NK-92 treated with Interleukin-12 subunit alpha and Interleukin-12 subunit beta, amount 100 ng/mL, for 24 hours (cell line): ENCODE measurements at places on chromosomes 6 and 20.

GRCh38 chr6:49849213-49849907, 17.0 kb downstream of the CRISP1 start:
- no peak for DNase-seq

- DNase-seq: no peak
Measured at GRCh38 chr6:39812853-39813533, 20.8 kb downstream of the DAAM2 start.

- DNase-seq: no peak
Measured at GRCh38 chr6:34717466-34717865, 20.9 kb upstream of the ILRUN start.

DNA sequence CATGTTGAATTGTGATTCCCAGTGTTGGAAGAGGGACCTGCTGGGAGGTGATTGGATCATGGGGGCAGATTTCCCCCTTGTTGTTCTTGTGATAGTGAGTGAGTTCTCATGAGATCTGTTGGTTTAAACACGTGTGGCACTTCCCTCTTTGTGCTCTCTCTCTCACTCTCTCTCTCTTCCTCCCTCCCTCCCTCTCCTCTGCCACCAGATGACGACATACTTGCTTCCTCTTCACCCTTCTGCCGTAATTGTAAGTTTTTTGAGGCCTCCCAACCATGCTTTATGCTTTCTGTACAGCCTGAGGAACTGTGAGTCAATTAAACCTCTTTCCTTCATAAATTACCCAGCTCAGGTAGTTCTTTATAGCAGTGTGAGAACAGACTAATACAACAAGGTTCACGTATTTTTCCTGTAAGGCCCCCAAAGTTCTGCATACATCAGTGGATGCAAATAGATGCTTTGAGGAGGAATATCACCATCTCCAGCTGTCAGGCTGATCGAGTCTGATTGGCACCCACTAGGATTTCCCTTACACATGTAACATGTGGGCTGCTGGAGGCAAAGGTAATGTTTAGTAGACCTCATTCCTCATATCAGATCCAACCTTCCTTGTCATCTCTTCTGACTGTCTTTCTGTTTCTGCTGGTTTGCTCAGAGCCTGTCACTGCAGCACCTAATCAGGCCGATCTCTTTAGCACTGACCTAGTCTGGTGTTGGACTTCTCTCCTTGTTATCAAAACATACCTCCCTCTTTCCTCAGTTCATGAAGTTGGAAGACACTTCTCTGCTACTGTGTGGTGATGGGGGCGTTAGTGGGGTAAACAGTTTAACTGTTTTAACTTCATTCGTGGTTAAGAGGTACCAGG, 54.3 kb upstream of the BACH2 start:
- DNase-seq: no peak

DNA sequence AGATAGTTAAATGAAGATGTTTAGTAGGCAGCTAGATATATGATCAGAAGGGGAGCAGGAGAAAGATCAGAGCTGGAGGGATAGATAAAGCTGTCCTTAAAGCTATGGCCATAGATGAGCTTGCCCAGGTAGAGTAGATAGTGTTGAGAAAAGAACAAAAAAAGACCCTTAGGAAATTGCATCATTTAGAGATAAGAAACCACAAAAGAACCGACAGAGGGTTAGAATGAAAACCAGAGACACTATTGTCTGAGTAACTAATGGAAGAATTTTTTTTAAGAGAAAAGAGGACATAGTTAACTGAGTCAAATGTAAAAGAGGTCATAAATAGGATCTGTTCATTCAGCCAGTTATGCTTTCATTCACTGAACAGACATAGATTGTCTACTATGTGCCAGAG, 101.8 kb downstream of the TNFAIP3 start:
- no peak for DNase-seq

DNA sequence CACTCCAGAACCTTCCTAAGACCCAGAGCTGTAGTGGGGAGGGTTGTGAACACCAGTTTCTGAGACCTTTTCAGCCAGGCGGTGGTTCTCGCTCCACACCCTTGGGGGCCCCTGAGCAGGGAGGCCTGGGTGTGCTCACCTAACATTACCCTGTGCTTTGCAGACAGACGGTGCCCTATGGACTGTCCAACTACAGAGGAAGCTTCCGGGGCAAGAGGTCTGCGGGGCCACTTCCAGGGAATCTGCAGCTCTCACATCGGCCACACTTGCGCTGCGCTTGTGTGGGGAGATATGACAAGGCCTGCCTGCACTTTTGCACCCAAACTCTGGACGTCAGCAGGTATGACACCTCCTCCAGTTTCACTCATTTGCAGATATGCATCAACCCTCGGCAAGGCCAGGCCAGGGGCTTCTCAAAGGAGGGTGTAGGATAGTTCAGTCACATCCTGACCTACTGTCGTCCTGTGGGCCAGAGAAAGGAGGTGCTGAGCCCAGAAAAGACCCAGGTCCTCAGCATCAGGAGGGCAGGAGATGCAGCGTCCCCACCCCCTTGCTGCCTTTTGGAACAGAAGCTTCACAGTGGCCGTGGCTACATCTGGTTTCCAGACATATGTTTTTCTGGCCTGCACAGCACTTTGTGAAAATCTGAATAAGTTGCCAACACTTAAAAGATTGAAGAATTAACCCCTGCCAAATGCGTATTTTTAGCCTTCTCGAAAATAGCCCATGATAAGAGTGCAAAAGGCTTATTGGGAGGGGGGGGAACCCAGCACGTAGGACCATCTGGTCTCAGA, 20.6 kb downstream of the EDN3 start:
- no peak for DNase-seq

DNA sequence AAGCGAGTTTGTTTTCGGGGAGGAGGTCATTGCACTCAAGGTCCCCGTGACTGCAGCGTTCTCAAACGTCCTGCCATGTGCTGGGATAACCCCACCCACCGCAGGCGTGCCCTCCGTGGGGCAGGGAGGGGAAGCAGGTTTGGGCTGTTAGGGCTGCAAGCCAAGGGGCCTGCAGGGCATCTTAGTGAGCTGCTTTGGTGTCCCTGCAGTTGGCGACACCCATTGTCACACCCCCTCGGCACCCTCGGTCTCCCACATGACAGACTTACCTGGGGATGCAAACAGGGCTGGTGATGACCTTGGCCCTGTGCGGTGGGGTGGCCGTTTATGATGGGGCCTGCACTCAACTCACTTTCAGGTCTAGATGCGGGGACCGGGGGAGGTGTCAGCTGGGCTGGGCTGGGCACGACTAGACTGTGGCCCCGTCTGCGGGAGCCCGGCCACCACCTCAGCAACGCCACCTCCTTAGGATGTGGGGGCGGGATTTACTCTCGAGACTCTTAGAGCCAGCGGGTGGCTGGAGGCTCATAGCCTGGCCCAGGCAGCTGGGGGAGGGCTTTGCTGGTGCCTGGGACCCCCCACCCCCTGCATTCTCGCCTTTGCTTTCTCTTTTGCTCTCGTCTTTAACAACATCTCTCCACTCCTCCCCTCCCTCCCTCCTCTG, 6.5 kb upstream of the GATA5 start:
- DNase-seq: no peak

DNA sequence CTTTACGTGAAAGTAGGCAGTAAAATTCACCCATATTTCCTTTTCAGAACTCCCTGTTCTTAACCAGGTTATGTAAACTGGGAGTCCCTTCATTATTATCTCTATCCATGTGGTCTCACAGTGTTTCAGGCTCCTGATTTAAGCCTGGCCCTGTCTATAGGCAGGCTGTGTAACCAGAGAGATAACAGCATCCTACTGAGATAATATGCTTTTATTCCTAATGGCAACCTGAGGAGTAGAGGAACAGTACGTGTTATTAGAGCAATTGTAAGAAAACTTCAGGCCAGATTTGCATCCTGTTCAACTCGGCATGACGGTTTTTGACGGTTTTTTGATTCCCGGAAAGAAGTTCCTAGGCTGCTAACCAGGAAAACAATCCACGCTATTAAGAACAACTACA, 16.9 kb downstream of the FUT9 start:
- no peak for DNase-seq

- no peak for DNase-seq
Measured at GRCh38 chr6:47246551-47246950, 63.2 kb downstream of the TNFRSF21 start.

DNA sequence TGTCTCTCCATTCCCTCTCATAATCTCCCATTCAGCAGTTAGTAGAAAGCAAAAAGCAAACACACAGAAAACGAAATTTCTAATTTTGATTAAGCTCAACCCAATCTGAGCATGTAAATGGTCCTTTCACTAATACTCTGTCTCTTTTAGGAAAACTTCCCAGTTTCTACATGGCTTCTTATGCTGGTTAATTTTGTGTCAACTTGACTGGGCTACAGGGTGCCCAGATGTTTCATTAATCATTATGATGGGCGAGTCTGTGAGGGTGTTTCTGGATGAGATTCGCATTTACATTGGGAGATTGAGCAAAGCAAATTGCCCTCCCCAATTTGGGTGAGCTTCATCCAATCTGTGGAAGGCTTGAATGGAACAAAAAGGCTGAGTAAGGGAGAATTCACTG, 142.2 kb downstream of the MBOAT1 start:
- no peak for DNase-seq

DNA sequence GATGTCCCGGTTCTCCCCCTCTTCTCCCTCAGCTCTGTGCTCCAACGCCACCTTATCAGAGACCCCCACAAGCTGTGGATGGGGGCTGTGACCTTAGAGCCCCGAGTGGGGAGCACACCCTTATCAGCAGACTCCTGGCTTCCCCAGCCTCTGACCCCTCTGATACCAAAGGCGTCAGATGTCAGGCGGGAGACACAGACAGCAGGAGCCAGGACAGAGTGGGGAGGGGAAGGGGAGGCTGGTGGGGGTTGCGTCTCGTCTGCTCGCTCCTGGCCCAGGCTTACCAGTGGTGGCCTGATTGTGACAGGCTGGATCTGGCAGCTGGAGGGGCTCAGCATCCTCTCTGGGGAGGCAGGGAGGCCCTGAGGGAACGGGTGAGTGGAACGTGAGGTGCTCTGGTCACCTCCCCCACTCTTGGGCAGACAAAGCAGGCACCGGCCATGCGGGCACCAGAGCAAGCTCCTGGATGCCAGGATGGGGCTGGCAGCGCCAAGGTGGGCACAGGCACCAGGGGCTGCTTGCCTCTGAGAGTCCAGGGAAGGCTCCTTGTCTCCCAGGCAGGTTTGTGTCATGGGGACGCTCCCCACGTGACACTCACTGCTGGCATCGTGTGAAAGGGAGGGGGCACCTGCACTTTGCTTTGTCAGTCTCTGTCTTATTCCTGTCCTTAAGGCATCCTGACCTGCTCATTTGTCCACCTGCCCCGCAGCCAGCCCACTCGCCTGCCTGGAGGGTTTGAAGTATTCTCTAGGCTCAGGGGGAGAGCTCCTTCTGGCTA, 27.8 kb upstream of the GATA5 start:
- DNase-seq: no peak

DNA sequence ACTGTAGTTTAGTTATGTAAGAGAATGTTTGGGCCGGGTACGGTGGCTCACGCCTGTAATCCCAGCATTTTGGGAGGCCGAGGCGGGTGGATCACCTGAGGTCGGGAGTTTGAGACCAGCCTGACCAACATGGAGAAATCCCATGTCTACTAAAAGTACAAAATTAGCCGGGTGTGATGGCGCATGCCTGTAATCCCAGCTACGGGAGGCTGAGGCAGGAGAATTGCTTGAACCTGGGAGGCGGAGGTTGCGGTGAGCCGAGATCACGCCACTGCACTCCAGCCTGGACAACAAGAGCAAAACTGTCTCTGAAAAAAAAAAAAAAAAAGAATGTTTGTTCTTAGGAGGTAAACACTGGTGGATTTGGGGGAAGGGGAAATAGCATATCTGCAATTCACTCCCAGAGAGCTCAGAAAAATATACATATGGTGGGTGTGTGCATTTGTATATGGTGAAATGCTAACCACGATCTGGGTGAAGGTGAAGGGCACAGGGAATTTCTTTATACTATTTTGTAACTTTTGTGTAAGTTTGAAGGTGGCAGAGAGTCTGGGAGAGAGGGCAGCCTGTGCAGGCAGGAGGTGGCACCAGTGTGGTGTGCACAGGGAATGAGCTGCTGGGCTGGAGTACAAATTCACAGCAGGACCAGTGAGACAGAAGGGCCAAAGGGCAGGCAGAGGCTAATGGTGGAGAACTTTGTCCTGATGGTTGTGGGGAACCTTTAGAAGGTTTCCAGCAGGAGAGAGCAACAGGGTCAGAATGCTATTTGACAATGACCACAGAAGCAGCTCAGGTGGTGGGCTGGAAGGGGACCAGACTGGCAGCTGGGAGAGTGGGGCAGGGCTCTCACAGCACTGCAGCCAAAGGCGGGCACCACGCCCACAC, 42.4 kb downstream of the SSR1 start:
- no peak for DNase-seq

DNA sequence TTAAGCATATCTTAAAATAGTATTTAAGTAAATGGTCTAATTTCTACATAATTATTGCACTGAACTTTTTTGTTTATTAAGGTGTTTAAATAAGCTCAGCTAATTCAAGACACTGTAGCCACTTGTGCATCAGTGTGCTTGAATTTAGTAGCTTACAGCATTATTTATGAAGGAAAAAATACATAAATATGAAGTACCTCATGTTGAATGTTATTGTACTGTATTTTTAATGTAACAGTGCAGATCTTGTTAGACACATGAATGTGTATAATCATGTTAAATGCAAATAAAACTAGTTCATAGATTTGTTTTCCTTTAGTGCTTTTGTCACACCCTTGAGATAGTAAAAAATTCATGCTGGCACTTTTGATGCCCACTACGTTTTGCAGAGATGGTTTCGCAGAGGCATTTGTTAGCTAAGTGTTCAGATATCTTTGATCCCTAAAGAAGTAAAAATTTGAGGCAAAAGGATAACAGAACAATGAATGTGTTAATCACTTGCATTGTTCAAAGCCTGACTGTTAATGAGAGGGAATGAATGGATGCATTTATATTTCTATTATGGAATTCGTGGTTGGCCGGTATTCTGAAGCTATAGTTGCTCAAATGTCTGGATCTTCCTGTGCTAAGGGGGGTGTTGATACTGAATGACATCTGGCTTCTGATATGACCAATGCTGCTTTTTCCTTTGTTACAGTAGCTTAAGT, 8.8 kb downstream of the BTBD3 start:
- no peak for DNase-seq

GRCh38 chr6:51844336-51844735, 243.1 kb downstream of the PKHD1 start:
- DNase-seq: no peak

GRCh38 chr6:56842686-56843475, 112.0 kb upstream of the BEND6 start:
- no peak for DNase-seq

- no peak for DNase-seq
Measured at GRCh38 chr6:31567531-31568370, 4.3 kb upstream of the LTA start.

DNA sequence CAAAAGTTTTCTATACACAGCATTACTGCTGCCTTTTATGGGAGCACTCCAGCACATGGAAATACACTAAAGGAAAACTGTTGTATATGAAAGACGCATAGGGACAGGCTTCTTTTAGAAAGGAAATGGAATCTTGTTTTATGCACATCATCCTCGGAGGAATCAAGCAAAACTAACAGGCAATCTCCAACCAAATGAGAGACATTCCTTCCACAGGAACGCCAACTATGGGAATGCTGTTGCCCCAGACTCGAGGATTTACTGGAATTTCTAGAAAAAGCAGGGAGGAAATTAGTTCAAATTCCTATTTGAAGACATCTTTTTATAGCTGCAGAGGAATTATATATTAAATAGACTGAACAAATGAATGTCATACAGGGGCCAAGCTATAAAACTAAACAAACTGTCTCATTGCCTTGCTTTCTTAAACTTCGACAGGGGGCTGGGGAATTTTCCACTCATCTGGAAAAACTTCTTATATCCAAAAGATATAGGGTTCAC, 52.2 kb downstream of the LYRM4 start:
- no peak for DNase-seq

GRCh38 chr6:154995254-154996015, at the start of gene TIAM2:
Gene TIAM2 (plus strand): TSS chr6:154995315. CDS start chr6:155129224, 133,909 bp downstream.
- no peak for DNase-seq
